ENCODE measurements at places on chromosomes 11 and 22. TPM values are rescaled to one million over a fixed set of nuclear protein-coding genes. Genes with fewer than 3 reads are reported as not detected.
A peak's percentile ranks its signal among the peaks of the same experiment; 100 is the strongest.

DNA sequence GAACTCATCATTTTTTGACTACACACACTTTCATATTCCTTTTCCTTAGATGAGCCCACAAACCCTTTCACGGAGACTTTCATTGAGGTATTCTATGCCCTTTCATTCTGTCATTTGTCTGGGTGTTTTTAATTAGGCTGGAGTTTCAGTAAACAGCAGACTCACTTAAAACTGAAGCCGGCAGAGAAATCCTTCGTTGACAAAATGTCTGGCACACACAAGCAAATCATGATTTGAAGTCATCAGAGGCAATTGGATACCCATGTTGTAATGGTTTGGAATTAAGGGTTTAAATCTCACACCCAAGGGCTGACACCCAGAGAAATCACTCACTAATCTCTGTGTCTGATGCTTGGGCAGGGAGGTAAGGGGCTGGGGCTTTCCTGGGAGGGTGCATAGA lies 127.1 kb downstream of the EHF start:
- DNase-seq, result no peak

CADM1 gene
- 25.3 TPM for total RNA-seq

SCN3B gene
- 1.1 TPM for total RNA-seq

GAL gene
- 234 TPM for total RNA-seq

DNA sequence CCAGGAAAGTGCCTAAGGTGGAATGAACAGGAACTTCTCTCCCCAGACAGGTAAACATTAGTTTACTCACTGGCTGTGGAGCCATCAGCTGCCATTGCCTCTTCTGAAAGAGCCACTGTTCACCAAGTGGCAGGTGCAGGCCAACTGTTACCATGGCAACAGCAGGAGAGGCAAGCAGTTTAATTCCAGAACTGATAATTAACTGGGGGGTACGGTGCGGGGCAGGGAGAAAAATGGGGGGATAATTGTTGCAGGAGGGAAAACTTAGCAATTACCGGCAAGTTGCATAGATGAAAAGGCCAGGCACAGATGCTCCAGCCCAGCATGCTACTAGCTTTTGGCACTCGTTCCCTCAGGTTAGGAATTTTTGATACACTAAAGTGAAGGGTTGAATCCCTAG lies 85.1 kb downstream of the TRIM44 start:
- DNase-seq, result no peak

DNA sequence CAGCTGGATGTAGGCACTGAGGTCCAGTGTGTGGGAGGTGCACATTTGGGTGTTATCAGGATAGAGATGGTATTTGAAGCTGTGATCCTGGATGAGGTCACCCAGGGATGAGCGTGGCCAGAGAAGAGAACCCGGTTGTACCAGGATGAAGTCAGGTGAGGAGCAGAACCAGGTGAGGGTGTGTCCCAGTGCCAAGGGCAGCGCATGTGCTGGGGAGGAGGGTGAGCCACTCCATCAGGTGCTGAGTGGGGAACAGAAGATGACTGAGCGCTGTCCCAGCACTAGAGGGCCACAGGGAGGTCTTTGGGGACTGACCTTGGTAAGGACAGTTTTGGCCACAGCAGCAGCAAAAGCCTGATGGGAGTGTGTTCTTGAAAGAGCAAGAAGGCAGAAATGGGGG lies 2.7 kb downstream of the ARL2 start:
- no peak for DNase-seq

DNA sequence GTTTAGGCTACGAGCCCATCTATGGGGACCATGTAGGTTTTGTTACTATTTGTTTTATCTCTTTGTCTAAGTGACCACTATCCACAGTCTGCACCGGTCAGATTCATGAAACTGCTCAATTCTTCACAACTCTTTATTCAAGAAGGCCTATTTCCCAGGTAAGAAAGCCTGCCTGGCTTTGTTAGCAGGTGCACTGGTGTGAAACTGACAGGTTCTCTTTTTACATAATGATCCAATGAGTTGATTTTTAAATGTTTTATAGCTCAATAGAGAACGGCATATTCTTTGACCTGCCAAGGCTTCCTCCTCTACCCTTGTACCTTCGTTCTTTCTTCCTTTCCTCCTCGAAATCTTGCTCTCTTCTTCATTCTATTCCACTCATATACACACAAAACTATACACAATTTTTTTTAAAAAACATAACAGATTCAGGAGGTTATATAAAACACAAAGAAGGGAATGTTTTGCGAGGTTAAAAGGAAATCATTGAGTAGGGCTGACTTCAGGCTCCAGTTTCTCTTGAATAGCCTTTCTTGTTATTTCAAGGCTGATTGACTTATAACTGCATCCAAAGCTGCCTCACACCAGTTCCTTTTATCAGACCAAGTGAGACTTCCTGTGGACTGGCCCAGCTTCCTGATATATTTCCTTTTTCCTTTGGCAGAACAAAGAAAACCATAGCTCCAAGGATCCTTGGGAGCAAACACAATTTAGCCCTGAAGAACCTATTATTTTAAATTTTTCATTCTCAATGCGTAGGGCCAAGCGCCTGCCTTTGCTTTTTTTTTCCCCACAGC lies 11.4 kb downstream of the FLI1 start:
- no peak for DNase-seq

BCL2L13 gene
- 35.0 TPM for total RNA-seq

DNA sequence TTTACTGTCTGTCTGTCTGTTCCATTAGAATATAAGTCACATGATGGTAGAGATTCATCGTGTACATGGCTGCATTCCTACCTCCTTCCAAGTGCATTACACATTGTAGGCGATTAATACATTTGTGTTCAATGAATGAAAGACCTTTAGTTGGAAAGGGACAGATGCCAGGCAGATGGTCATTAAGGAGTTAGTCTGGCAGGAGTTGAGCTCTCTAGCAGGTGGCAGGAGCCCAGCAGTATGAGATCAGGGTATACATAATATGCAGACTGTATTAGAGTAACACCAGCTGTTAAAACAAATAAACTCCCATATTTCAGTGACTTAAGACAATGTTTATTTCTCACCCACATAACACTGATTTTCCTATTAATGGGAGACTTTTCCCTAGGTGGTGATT lies 147.7 kb upstream of the LARGE1 start:
- no peak for DNase-seq

GRCh38 chr11:61416941-61417340 lies 12.8 kb downstream of the CPSF7 start:
- DNase-seq, result no peak

- no peak for DNase-seq
Measured at GRCh38 chr22:27718186-27719035, 83.1 kb downstream of the MN1 start.

DNA sequence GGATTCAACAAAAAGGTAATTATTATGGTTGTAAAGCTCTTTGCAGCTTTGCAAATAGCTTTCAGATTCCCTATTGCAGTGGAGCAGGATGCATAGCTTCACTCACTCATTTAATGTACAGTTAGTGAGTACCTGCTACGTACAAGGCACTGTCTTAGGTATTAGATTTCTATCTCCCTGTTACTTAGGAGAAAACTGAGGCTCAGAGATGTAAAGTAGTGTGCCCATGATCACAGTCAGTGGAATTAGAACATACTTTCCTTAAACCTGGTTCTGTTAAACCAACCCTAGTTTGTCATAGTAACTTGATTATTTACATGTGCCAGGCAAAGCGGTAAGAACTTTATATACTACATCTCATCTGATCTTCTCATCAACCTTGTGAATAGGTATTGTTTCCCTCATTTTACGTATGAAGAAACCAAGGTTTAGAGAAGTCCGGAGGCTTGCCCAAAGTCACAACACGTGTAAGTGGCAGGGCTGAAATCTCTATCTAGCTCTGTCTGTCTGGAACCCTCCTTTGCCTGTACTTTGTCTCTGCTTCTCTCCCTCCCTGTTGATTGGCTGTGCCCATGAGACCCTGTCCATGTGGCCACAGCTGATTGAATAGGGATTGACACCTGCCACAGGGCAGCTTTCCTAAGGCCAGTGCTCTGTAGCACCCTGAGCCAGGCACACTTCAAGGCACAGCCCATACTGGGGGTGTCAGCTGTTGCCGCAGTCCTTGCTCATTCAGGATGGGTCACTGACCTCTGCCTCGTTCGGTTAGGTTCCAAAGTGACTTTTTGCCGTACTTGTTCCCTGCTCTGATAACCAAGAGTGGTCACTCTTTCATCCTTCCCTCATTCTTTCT lies 63.8 kb upstream of the PRSS23 start:
- no peak for DNase-seq

- no peak for DNase-seq
Measured at GRCh38 chr11:28241760-28242159, 133.6 kb downstream of the METTL15 start.

GRCh38 chr11:17389211-17389956 lies 925 bp upstream of the KCNJ11 start:
- peak; percentile 92 for DNase-seq

CRYBA4 gene
- 0.67 TPM for total RNA-seq

- no peak for DNase-seq
Measured at GRCh38 chr11:105381941-105382340, 227.9 kb upstream of the GRIA4 start.

DNA sequence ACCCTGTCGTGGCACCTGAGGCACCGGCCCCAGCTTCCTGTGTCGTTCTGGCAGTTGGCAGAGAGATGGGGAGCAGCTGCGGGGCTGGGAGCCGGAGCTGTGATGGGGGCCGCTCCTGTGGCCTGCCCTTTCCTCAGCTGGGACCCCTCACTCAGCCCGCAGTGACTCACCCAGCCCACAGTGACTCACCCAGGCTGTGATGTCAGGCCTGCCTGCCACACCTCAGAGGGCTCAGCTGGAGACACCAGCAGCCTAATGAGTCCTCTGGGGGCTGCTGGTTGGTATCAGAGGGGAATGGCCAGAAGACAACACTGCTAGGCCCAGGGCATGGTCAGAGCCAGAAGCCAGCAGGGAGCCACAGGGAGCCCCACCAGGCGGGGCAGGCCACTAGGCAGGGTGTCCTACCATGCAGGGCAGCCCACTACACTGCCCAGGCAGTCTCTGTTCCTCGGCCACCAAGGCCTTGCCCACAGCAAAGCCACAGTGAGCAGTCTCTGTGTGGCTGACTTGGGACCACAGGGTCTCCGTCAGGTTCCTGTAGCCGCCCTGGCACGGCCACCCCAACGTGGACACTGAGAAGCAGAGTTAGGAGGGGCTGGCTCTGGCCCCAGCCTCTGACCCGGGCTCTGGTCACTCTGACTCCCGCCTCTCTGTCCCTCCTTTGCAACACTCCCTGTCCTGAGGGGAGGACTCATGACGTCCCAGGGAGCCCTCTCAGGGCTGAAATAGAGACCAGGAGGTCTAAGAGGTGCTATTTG lies 4.2 kb upstream of the FXYD2 start:
- no peak for DNase-seq

SCGB1C1 gene
- not detected for total RNA-seq

GRCh38 chr22:46416891-46417580 lies 81.5 kb downstream of the TRMU start:
- DNase-seq, result no peak

DNA sequence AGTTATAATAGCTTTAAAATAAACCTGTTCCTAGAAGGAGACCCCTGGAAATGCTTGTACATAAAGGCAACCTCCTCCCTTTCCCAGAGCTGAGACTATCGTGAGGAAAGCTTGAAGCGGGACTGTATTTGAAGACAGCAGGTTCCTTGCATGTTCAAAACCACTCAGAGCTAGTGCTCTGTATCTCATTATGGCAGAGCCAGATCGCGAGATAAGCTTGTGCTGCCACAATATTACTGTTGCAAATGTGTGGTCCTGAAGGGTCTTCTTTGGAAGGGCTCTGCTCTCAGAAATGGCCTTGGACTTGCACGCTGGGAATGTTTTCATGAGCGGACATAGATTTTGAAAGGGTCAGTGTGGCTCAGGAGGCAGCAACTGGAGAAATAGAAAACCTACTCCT lies 168.2 kb downstream of the KIRREL3 start:
- no peak for DNase-seq

DNA sequence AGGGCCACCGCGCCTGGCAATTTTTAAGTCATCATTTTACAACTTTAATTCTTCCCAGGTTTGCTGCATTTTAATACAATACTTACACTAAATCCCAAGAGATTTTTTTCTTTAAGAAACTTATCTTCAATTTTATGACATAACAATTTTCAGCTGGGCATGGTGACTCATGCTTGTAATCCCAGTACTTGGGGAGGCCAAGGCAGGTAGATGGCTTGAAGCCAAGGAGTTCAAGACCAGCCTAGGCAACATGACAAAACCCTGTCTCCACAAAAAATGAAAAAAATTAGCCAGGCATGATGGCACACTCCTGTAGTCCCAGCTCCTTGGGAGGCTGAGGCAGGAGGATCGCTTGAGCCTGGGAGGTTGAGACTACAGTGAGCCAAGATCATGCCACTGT lies 38.8 kb downstream of the CLDN25 start:
- no peak for DNase-seq

- no peak for DNase-seq
Measured at GRCh38 chr11:114826910-114827442, 148.6 kb downstream of the NXPE2 start.

KBTBD4 gene
- total RNA-seq, result 14.0 TPM

MUC6 gene
- not detected for total RNA-seq

- no peak for DNase-seq
Measured at GRCh38 chr11:111364503-111364902, 14.6 kb downstream of the POU2AF1 start.

DNA sequence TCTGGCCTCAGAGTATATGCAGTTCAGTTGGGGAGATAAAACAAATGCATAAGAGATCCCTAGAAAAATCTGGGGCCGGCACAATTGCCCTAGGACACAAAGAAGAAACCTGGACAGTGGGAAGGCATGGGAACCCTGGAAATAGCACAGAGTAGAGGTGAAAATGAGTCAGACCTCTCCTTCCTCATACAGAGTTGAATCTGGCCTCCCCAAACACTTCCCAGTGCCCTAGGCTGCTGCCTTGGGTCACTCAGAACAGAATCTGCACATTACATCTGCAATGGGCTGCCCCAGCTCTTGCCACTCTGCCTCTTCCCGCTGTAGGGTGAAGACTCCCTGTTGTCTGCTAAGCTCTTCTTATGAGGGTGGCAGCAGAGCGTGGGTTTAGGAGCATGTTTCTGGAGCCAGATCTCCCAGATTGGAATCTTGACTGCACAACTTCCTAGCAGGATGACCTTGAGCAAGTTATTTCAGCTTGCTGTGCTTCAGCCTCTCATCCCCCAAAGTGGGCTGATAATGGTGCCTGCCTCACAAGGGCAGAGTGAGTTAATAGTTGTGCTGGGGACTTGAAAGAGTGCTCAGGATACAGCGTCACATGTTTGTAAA lies 47.1 kb upstream of the NECTIN1 start:
- no peak for DNase-seq

DNA sequence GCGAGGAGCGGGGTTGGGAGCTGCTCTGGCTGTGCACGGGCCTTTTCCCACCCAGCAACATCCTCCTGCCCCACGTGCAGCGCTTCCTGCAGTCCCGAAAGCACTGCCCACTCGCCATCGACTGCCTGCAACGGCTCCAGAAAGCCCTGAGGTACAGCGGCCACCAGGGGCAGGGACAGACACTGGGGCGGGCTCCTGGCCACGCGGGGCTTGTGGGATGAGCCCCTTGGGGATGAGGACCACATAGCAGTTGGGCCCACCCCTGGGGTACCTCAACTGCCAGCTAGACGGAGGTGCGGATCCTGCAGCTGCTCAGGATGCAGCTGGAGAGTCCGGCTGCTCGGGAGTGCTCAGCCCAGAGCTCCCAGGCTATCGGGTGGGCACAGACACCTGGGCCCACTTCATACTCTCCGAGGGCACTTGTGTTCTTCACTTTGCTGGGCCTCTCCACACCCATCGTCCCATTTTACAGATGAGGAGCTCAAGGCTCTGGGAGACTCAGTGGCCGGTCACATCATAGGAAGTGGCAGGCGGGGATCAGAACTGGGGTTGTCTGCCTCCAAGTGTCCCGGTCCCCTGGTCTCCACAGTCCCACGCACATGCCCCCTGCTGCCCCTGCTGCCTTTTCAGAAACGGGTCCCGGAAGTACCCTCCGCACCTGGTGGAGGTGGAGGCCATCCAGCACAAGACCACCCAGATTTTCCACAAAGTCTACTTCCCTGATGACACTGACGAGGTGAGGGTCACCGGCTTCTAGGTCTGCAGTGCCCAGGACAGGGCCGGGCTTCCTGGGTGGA lies 77.6 kb downstream of the MYO7A start:
- DNase-seq, result no peak

Data from H1 (cell line).